ENCODE measurements at places on chromosomes 2 and 18.
A peak's percentile ranks its signal among the peaks of the same experiment; 100 is the strongest.

- no peak for DNase-seq
These were observed 145.4 kb upstream of the ETAA1 start for GRCh38 chr2:67251741-67252140.

- DNase-seq: no peak
These were observed 89.4 kb upstream of the VRK2 start for GRCh38 chr2:57957238-57957637.

GRCh38 chr2:18516112-18516511 lies 44.3 kb downstream of the RDH14 start:
- DNase-seq: no peak

DNA sequence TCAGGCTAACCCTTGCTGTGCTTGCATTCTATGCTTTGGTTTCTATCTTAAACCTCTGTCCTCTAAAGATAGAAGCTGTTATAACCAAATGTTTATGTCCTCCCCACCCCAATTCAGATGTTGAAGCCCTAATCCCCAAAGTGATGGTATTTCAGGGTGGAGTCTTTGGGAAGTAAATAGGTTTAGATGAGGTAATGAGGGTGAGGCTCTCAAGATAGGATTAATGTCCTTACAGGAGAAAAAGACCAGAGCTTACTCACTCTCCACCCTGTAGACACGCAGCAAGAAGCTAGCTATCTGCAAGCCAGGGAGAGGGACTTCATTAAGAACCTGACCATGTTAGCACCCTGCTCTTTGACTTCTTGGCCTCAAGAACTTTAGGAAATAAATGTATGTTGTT lies 362.5 kb downstream of the ERBB4 start:
- DNase-seq: no peak

DNA sequence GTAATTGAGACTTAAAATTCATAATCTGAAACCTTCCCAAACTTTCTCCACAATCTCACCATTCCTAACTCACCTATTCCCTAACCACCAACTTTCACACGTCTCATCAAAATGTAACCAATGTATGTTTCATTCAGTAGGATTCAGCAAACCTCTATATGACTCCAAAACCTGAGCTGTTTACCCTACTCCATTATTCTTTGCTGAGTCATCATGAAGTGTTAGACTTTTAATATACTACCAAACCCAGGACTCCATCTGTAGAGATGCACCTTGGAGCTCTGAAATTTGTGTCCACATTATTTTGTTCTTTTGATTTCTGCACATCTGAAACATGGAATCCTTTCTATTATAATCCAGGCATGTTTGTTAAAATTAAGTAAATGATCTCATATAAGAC lies 727.0 kb upstream of the PIK3C3 start:
- DNase-seq: no peak

DNA sequence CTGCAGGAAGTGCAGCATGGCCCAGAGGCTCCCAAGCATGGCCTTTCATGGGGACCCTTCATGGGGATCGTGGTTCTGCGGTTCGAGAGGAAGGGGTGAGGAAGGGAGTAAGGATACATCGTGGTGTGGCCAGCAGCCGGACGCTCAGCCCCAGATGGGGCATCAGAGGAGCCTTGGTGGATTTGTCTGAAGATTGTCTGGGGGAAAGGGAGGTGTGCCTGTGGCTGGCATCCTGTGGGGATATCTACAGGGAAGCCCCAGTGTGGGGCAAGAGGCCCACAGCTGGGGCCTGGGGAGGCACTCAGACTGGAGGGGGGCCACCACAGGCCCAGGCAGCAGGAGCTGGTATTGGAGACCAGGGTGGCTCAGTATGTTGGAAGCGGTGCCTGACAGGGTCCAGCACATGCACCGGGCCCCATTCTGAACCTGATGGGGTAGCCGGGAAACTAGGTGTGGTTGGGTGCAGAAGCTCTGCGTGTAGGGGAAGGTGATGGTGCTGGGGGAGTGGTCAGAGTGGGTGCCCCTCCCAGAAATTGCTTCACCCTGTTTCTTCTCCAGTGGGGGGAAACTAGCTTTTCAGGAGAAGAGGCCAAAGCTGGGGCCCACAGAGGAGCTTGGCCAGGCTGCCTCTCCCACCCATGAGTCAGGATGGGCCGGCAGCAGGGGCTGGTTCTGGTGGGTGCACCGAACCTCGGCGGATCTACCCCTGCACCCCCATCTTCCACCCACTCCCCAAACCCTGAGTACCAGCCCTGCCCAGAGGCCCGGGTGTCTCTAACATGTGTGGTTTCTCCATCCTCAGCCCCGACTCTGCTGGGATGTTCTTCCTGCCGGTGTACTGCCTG lies 274.4 kb upstream of the HDAC4 start:
- DNase-seq: peak; percentile 60

GRCh38 chr2:79906139-79906890 lies 393.5 kb downstream of the CTNNA2 start:
- no peak for DNase-seq

DNA sequence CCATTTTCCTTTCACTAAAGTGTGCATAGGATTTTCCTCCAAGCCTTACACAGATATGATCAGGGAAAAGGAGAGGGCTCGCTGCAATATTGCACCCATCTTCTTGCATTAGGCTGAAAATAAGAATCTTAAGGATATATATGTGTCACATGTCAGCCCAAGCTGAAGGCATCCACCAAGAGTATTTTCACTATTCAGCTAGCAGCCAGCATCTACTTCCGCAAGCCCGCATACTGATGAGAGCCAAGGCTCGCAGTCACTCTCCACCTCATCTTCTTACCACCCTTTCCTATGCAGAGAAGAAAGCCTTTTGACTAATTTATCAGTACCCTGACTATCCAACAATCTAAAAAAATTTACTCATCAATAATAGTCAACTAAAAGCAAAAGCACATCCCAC lies 6.1 kb downstream of the TMEM163 start:
- DNase-seq: no peak

- DNase-seq: no peak
These were observed at the start of gene ASTL for GRCh38 chr2:96138179-96139145. ASTL (minus strand) TSS chr2:96138502; CDS start chr2:96138436, 66 bp downstream.

All from suprapubic skin (tissue), 4 donors.